CD4-positive, alpha-beta T cell treated with Interleukin-17A for 4 hours (primary cell): ENCODE measurements at places on chromosomes 2 and 18.
A peak's percentile ranks its signal among the peaks of the same experiment; 100 is the strongest.

GRCh38 chr2:46122318-46122976 is 174.8 kb upstream of the EPAS1 start:
- DNase-seq: no peak

DNA sequence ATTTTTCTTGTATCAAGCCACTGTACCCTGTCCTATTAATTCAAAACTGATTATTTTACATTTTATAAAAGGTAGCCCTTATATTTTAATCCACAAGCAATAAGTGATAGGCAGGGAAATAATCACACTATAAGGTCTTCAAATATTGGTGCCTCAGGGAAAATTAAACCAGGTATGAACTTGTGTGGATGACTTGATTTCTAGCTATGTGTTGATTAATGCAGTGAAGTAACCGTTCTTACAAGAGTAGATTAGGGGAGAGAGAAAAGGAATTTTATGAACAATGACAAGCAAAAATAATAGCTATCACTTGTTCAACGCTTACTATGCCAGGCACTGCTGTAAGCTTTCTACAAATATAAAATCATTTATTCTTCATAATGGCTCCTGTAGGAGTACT is 199.6 kb downstream of the PTGR3 start:
- no peak for DNase-seq

DNA sequence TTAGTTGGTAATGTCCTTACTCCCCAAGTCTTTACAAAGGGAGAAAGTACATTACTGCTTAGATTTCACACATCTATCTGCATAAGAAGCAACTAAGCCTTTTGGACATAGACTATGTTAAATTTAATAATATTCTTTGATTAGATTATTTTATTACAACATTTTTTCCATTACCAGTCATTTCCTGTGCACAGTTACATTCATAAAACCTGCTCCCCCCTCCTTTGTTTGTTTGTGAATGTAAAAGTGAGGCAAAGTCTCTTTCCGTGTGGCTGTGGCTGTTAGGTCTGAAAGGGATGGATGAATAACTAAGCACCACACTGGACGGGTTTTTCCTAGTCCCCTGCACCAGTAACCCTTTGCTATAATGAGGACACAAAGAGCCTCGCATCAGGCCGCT is 9.6 kb downstream of the PTGR3 start:
- DNase-seq: no peak

GRCh38 chr2:9657731-9658130 is 26.9 kb upstream of the YWHAQ start:
- no peak for DNase-seq

GRCh38 chr2:237073552-237073951 is 12.1 kb upstream of the COPS8 start:
- no peak for DNase-seq

DNA sequence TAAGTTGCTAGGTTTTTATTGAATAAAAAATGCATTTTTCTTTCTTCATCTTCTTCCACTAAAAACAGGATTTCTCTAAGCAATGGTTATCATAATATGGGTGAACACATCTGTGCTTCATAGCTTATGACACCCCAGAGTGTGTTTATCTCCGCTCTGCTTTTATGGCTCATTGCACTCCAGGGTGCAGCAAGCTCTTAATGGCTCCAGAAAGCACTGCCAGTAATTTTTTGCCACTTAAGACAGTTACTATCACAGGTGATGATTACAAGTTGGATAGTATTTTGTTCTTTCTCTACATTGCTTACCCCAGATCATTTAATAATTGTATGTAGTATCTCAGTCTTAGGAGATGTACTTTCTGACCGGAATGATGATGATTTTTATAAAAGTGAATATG is 239.3 kb upstream of the CDH20 start:
- no peak for DNase-seq

GRCh38 chr2:195304310-195304709 is 352.7 kb upstream of the SLC39A10 start:
- DNase-seq: no peak

- DNase-seq: no peak
These were observed 22.1 kb upstream of the COL6A3 start for GRCh38 chr2:237435844-237436587.

DNA sequence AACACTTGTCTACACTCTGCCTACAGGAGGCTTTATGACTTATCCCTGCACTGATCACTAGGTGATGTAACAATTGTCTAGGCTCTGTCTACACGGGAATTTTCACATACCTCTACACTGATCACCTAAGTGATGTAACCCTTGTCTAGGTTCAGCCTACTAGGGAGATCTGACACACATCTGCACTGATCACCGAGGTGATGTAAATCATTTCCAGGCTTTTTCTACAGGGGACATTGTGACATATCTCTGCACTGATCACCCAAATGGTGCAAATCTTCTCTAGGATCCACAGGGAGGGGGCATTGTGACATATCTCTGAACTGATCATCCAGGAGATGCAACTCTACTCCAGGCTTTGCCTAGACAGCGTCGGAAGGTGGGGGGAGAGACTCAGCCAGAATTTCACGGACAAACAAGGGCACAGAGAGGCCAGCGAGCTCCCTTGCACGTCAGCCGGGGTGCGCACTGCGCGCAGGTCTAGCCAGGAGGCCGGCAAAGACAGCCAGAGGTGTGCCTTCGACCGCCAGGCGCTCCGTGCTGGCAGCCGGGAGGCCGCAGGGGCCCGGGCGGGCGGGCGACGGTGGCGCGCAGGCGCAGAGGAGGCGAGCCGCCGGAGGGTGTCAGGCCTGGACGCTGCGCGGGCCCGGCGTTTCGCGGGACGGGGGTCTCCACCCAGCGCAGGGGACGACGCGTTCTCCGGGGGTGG is 46.9 kb upstream of the USP14 start:
- peak; percentile 77 for DNase-seq

GRCh38 chr2:234686088-234686890 is 189.4 kb upstream of the ARL4C start:
- DNase-seq: no peak

- DNase-seq: no peak
These were observed 510.7 kb upstream of the LRRTM1 start for GRCh38 chr2:80815259-80815658.

DNA sequence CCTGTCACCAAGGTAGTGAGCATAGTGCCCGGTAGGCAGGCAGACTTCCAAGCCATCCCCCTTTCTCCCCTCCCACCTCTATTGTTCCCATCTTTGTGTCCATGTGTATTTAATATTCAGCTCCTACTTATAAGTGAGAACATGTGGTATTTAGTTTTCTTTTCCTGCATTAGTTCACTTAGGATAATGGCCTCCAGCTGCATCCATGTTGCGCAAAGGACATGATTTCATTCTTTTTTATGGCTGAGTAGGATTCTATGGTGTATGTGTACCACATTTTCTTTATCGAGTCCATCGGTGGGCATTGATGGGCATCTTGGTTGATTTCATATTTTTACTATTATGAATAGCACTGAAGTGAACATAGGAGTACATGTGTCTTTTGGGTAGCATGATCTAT is 35.3 kb downstream of the MMADHC start:
- no peak for DNase-seq

DNA sequence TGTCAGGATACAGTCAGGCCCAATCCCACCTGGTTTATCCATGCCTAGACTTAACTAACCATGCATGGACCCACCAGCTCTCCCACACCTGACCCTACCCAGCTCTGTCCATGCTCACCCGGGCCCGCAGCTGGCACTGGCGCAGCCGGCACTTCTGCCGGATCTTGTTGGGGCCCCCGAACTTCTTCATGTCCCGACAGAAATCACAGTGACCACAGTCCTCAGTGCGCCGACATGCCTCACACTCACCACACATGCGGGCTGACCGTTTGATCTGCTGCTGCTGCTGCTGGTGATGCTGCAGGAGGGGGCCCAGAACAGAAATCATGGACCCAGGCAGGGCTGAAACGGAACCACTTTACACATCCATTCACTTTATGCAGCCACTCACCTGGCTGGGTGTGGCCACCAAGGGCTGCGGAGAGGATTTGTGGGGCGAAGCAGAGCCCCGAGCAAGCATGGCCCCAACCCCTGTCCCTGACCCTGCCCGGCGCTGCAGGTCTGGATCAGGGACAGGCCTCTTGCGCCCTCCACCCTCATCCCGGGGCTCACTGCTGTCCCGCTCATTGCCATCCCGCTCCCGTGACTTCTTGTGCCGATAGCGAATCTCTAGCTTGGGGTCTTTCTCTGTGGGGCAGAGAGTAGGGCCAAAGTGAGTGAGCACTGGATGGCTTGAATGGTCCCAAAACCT is 1.7 kb downstream of the CXXC1 start:
- DNase-seq: no peak

GRCh38 chr18:4017480-4017879 is 437.6 kb downstream of the DLGAP1 start:
- no peak for DNase-seq

GRCh38 chr2:215918901-215919599 is 94.3 kb downstream of the MREG start:
- DNase-seq: no peak

DNA sequence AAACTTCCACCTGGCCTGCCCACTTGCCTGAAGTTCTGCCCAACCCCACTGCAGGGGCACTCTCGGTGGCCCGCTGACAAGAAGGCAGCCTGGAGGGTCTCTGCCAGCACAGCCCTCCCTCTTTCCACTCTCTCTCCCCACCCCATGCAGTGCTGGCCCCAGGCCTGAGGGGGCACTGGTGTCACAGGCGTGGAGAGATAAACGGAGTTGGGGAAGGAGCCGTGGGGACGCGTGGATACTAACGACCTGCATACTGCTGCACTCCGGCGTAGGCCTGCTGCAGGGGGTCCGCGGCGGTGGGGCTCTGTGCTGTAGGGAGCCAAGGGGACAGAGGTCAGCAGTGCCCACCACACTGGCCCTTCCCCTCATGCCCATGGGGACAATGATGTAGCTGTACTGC is 299.3 kb downstream of the CELF4 start:
- DNase-seq: no peak

DNA sequence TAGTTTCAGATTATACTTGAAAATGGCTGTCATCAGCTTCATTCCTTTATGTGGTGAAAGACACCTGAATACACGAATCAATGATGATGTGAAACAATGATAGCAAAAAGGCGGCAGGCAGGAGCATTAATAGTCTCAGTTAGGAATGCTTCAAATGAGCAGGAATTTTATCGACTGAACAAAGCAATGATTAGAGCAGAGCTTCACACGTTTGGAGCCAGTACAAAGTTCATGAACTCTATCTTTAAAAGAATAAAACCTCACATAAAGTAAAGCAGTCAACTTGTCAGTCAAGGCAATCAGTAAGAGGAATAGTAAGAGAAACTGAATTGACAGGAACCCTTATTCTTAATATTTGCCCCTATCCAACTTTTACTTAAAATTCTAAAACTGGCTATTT is 78.4 kb upstream of the SERTAD2 start:
- no peak for DNase-seq

- DNase-seq: no peak
These were observed 104.8 kb downstream of the PLCL1 start for GRCh38 chr2:197908990-197909776.

GRCh38 chr2:11540148-11540995 is 6.5 kb downstream of the GREB1 start:
- no peak for DNase-seq

GRCh38 chr2:202035089-202035940 is 1.7 kb downstream of the FZD7 start:
- peak; percentile 42 for DNase-seq

GRCh38 chr2:11807156-11808015 is 61.0 kb downstream of the LPIN1 start:
- no peak for DNase-seq

DNA sequence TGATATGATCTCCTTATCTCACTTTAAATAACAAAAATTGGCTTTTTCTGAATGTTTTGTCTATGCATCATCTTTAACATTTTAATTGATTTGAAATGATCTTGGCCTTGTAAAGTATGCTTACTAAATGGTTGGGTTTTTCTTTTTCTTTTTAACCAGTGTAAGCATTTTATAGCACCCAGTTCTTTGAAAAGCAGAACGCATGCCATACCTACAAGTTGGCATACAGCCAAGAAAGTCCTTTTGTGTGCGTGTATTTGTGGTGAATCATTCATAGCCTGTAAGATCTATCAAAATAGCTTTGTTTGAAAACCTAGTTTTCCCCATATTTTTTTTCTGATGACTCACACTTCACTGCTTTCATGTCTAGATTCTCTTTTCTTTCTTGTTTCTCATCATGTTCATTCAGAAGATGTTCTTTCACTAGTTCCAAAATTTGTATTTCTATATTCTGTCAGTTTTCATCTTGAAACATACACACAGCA is 4.1 kb upstream of the VRK2 start:
- peak; percentile 35 for DNase-seq

- DNase-seq: no peak
These were observed 77.9 kb upstream of the FAM124B start for GRCh38 chr2:224479826-224480225.

- no peak for DNase-seq
These were observed 153.5 kb downstream of the MYCN start for GRCh38 chr2:16093639-16094529.
